Germinal center (tissue), 1 donor: ENCODE measurements at places on chromosomes 12 and 14.

GRCh38 chr12:6068227-6068626 lies 56.2 kb downstream of the VWF start:
- DNase-seq = no peak

GRCh38 chr12:108090107-108090899 lies 38.8 kb upstream of the WSCD2 start:
- DNase-seq = no peak

- no peak for DNase-seq
Observed at GRCh38 chr12:12024911-12025682, 45.6 kb upstream of the BCL2L14 start.

- DNase-seq = no peak
Observed at GRCh38 chr12:116959845-116960514, 49.2 kb downstream of the FBXW8 start.

- peak; percentile 73 for DNase-seq
Observed at GRCh38 chr12:54040148-54040494, 7.3 kb downstream of the HOXC5 start.

DNA sequence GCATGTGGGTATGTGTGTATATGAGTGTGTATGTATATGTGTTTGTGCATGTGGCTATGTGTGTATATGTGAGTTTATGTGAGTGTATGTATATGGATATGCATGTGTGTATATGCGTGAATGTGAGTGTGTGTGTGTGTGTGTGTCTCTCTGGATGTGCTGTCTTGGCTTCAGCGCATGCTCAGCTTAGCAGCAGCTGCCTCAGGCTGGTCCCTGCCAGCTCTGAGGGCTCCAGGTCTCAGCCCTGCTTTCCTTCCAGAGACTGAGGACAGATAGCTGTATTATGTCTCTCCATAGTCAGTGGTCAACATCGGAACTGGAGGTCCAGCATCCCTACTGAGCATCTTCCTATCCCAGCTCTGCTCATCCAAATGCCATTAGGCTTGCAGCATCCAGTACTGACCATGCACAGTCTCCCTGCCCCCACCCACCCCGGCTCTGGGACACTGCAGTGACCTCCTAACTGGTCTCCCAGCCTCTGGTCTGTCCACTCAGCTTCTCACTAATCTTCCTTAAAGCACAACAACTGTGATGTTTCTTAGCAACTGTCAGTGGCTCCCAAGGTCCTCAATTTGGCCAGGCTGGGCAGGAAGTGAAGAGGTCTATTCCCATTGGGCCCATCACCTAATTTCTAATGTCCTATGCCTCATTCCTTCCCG lies 22.8 kb downstream of the FAIM2 start:
- DNase-seq = no peak

DNA sequence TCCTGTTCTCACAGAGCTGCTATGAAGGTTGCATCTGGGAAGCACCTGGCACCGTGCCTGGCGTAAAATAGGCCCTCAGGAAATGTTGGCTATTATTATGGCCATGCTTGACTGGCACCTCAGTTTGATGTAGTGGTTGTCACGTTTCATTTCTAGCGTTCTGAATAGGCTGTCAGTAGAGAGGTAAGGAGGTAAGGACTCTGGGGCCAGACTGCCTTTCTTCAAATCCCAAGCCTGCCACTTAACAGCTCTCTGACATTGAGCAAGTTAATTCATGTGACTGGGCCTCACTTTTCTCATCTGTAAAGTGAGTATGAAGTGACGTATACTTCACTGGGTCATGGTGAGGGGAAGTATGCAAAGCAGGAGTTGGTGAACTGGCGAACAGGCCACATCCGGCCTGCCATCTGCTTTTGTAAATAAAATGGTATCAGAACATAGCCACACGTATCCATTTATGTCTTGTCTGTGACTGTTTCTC lies 196.2 kb downstream of the CACNA1C start:
- peak; percentile 84 for DNase-seq

- no peak for DNase-seq
Observed at GRCh38 chr14:29111554-29111953, 345.0 kb downstream of the FOXG1 start.

- no peak for DNase-seq
Observed at GRCh38 chr12:79778802-79779448, 88.2 kb upstream of the PAWR start.

DNA sequence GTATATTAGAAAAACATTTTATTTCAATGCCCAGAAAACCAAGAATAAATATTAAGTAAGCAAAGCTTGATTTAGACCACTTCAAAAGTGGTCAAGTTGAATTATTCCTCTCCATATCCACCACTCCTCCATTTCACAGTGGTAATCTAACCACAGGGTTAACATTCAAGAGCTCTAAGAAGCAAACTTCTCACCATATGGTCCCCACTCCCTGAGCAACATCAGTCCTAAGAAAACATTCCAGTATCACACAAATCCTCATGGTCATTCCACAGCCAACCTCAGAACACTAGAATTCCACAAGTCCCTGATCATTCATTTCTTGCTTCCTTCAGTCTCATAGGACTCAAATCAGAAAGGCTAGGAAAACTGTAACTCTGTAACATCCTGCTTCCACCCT lies 47.9 kb downstream of the ST8SIA1 start:
- no peak for DNase-seq

GRCh38 chr12:132729541-132730320 lies 19.1 kb downstream of the PGAM5 start:
- DNase-seq = no peak

DNA sequence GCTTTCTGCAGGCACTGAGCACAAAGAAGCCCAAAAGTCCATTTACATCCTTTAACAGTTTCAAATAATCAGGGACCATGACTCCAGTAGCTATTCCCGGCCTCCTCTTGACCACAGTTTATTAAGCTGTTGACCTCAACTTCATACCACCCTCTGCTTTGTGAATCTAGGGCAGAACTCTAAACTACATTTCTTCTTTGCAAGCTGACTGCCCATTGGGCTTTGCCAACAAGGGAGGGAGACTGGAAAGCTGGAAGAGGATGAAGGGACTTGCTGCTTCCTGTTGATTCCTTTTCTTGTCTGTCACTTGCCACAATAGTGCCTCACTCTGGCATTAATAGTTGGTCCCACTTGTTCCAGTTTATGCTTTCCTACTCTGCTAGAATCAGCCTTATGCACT lies 2.7 kb downstream of the CGRRF1 start:
- no peak for DNase-seq

- DNase-seq = no peak
Observed at GRCh38 chr12:130485291-130486145, 147.8 kb downstream of the PIWIL1 start.

- DNase-seq = peak; percentile 74
Observed at GRCh38 chr12:121579981-121580868, 598 bp downstream of the KDM2B start.

- DNase-seq = no peak
Observed at GRCh38 chr14:57785058-57785457, 80.8 kb downstream of the SLC35F4 start.

- no peak for DNase-seq
Observed at GRCh38 chr14:44412858-44413569, 94.1 kb downstream of the FSCB start.

DNA sequence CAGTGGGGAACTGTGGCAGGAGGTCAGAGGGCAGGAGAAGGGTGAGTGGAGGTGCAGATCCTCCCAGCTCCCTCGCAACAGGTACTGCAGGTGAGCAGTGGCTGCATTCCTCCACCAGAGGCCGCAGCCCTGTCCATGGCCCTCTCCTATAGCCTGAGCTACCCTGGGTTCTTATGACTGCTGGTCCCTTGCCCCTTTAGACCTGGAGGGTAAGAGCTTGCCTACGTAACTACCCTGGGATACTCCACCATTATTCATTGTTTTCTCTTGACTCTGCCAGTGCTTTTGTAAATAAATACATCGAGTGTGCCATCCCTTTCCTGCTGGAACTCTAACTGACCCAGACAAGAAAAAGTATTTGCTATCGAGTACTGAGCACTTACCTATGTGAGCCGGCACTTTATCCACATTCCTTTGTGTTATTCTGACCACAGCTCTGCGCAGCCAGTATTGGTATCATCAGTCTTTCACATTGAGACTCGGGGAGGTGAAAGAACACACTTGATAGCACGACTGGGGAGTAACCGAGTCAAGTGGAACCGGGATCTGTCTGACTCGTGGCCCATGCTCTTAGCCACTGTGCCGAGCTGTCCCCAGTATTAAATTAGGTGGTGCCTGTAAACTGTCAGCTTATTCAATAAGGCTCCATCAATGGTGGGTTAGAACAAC lies 38.5 kb downstream of the LTBP2 start:
- DNase-seq = no peak

DNA sequence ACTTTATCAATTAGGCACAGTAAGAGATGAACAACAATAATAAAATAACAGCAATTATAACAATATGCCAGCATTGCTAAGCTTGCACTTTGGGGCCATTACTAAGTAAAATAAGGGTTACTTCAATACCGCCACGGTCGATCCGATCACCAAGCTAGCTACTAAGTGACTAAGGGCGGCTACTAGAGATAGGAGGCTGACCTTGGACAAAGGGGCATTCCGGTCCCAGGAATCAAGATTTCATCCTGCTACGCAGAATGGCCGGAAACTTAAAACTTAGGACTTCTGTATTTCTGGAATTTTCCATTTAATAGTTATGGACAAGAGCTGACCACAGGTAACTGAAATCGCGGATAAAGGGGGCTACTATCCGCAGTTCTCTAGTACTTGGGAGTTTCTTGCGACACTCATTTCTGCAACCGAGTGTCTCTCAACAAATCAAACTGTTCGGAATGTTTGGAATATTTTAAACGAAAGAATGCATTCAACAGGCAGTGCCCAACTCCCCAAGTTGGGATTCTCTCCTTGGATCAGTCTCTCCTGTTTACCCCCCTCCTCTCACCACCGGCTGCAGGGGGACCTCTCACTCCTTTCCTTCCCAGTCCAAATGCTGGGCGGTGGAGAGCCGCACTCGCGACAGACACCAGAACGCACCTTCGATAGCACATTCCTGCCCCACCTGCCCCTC lies 650 bp downstream of the HEBP1 start:
- DNase-seq = no peak

GRCh38 chr12:100168562-100168961 lies 25.9 kb upstream of the BLTP3B start:
- no peak for DNase-seq
